ENCODE measurements at places on chromosomes 3 and 15.

GRCh38 chr15:56244038-56244810 lies 545 bp upstream of the RFX7 start:
- DNase-seq: peak; percentile 89

- no peak for DNase-seq
These were observed 110.0 kb upstream of the NSMCE3 start for GRCh38 chr15:29379647-29380046.

GRCh38 chr3:133759740-133760305 lies 13.6 kb downstream of the TF start:
- DNase-seq: no peak

GRCh38 chr3:53170325-53171063 lies 9.5 kb downstream of the PRKCD start:
- DNase-seq: no peak
